Hematopoietic multipotent progenitor cell treated with erythropoietin and hydrocortisone succinate and interleukin-3 and kit ligand, for 15 days (in vitro differentiated cells): ENCODE measurements at places on chromosomes 2 and 18.

GRCh38 chr18:28372186-28372585 is 195.3 kb upstream of the CDH2 start:
- DNase-seq, result no peak

GRCh38 chr2:223503746-223504145 is 98.4 kb downstream of the SCG2 start:
- DNase-seq, result no peak

DNA sequence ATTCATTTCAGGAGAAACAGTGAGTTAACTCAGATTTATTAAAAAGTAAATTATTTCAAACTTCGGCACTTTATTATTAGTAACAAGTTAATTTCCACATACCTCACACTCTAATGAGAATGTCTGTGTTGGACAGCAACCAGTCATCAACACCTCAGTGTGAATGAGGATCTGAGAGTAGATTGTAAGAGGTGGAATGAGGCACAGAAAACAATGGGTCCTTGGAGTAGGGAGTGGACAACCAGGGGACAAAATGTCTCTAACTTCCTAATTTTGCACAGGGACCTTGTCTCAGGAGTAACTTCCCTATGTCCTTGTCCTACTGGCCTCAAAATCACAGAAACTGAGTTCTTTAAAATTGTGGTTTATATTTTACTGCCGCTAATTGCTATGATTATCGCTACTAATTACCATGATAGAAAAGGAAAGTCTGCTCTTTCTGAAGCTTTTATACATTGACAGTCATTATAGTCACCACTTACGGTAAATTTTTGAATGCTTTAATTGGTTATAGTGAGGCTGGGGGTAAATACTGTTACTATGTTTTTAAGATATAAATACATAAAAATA is 82.2 kb upstream of the LRPPRC start:
- no peak for DNase-seq

- no peak for DNase-seq
These were observed 20.3 kb upstream of the ASXL3 start for GRCh38 chr18:33557706-33558105.

DNA sequence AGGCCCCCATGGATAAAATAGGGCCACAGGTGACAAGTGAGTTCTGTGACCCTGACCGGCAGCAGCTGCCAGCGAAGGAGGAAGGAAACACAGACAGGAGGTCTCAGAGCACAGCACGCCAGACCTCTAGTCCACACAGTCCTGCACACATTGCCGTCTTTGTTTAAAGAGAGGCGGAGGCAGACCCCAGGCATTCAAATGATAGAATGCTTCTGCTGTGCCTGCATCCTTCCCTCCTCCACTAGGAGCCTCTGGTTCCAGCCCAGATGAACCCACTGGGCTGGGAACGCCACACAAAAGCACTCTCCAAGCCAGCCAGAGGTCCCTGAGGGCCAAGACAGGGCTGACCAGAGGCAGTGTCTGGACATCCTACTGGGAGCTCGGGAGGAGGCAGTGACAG is 118.7 kb downstream of the KLHL29 start:
- DNase-seq, result no peak

DNA sequence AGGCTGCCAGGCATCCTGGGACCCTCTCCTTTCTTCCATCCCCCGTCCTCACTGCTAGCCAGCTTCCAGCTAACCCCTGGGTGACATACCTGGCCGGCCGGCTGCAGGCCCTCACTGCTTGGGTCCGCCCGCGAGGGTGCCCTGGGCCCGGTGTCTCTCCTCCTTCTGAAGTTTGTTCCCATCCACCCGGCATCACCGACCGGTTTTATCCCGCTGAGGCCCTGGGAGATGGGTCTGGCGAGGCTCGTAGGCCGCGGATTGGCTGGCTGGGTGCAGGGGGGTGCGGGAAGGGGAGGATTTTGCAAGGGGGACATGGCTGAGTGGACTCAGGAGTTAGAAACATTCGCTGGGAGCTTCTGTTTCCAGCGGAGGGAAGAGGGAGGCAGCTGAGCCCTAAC is at the start of gene PAX8:
Gene PAX8 (minus strand): TSS at position 180 of the 398 bp plus-strand sequence. CDS start 527 bp downstream, outside the sequence.
- no peak for DNase-seq

GRCh38 chr2:149188291-149188690 is 142.1 kb upstream of the LYPD6 start:
- no peak for DNase-seq

DNA sequence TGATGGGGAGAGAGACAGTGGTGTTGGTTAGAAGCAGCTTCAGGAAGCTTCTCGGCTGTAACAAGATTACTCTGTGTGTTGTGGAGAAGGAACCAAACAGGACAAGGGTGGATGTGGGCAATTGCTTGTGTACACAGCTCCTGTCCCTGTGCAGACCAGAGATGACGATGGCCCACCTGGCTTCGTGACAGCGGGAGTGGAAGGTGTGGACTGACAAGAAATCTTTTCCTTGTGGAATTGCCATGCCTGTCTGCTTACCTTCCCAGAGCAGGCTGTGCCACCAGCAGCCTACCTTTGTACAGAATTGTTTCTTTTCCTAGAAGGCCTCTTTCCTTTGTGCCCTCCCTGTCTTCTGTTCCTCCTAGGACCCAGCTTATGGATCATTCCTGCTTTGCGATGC is 93.8 kb downstream of the ITGB1BP1 start:
- no peak for DNase-seq

DNA sequence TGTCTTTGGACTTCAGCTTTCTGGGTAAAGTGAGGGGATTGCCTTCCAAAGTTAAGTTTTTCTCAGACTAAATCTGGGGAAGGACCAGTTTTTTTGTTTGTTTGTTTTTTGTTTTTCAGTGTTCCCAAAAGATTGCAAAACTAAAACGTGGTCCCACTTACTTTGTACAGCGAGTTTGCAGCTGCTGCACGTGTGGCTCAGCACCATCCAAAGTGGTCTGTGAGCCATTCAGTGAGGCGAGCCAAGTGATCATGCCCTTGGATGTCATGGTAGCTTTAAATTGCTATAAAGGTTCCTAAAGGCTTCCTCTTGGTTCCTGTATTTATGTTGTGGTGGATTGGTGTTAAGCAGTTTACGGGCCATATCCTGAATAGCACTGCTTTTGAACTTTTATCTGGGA is 23.0 kb downstream of the TET3 start:
- DNase-seq, result no peak

DNA sequence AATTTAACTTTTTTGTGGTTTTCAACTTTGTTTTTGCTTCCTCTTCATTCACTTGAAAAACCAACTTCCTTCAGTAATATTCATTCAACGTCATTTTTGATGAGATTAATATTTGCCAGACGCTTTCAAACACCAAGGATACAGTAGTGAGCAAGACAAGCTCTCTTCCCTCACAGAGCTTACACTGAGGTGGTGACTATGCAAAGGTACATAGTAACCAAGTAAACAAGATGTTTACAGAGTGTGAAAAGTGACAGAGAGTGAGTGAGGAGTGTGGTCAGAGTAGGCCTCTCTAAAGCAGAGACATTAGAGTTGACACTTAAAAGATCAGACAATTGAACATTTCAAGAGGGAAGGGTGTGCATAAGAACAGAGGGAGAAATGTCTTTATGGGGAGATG is 155.5 kb downstream of the TMEM247 start:
- DNase-seq, result no peak

- no peak for DNase-seq
These were observed 22.5 kb upstream of the ACVR1 start for GRCh38 chr2:157898591-157898996.

DNA sequence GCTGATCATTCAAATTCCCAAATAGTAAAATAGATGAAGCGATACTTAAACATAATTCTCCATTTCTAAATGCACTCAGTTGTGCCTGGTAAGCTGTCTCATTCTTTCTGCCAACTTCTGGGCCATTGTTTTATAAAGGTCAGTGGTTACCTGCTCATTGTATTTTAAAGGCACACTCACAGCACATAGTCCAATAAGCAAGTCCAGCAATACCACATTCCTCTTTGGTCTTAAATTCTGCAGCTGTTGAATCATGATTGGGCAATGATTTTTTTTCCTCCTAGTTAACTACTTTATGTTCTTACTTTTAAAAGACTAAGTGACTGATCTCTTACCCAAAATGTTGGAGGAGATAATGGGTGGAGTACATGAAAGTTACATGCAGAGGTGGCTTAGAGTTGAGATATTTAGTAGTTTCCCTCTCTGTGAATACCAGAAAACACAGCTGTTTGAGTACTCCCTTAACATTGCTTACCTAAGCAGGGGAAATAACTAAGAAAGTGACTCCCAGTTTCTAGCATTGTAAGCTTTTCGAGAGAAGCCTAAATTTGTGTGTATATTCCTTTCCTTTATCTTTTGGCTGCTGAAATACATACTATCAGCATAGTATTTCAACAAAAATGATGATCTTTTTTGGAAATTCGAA is 220.7 kb downstream of the CAMKMT start:
- DNase-seq, result no peak

GRCh38 chr2:200222791-200223190 is 83.7 kb upstream of the SPATS2L start:
- no peak for DNase-seq

DNA sequence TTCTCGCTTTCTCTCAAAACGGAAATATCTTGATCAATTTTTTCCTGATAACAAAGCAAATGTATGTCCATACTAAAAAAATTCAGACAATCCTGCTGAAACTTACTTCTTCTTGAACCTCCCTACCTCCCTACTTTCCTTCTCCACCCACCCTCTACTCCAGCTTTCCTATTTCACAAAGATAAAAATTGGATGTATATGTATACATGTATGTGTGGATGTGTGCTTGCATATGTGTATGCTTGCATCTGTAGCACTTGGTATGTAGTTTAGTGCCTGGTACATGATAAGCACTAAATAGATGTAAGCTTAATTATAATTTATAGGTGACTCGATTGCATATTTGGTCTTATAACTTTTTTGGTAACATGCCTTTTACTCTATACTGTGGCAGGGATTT is 167.5 kb upstream of the ITGA4 start:
- no peak for DNase-seq

GRCh38 chr2:171160119-171160955 is at the start of gene TLK1:
Gene TLK1 (minus strand): TSS chr2:171160893. CDS start chr2:171160428, 465 bp downstream.
- peak; percentile 62 for DNase-seq

DNA sequence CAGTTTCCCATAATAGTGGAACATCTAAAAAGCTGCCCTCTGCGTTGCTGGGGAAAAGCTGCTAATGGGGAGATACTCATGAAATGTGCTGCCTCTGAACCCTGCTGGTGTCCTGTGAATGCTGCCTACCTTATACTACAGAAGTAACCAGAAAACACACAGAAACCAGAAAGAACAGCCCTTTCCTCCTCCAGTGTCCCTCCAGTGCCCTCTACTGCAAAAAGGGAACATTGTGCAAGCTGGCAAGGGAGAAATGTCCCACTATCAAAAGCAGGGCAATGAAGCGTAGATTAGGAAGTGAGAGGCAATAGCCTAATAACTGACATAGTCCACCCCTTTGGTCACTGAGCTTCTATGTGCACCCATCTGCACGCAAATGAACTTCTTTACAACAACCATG is 162.7 kb upstream of the ETAA1 start:
- DNase-seq, result no peak

- DNase-seq, result no peak
These were observed 141.1 kb downstream of the DCC start for GRCh38 chr18:52481116-52481515.

- DNase-seq, result no peak
These were observed 52.5 kb upstream of the TRIM43 start for GRCh38 chr2:95539290-95539689.

- no peak for DNase-seq
These were observed 32.8 kb upstream of the MC5R start for GRCh38 chr18:13791181-13791580.

- peak; percentile 69 for DNase-seq
These were observed 472 bp downstream of the SLC20A1 start for GRCh38 chr2:112646102-112646719.
